ENCODE measurements at places on chromosomes 2 and 18.

DNA sequence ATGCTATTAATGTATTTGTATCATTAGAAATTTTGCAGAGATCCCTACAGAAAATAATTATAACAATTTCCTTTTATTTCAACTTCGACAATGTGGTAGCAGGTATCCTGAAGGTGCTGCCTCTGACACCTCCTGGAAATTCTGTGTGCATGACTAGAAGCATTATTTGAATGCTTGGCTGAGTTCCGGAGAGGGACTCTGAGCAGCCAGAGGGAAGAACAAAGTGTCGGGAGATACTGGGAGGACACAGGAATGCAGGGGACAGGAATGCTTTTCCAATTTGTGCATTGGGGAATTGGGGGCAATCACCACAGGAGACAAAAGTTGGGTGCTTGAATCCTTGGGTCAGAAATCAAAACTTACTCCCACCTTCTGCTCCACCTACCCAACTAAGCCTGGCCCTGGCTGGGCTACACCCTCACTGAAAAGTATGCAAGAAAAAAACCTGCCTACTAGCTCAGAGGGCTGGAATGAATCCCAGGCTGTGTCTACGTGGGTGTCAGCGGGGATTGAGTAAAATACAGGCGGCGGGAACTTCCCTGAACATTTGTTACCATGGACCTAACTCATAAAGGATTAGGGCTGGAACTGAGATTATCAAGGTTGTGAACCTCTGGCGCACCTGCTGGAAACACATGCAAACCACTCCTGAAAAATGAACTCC lies 299.3 kb downstream of the SOX11 start:
- no peak for DNase-seq

- no peak for DNase-seq
Measured at GRCh38 chr2:101698844-101699754, 1.6 kb downstream of the MAP4K4 start.

DNA sequence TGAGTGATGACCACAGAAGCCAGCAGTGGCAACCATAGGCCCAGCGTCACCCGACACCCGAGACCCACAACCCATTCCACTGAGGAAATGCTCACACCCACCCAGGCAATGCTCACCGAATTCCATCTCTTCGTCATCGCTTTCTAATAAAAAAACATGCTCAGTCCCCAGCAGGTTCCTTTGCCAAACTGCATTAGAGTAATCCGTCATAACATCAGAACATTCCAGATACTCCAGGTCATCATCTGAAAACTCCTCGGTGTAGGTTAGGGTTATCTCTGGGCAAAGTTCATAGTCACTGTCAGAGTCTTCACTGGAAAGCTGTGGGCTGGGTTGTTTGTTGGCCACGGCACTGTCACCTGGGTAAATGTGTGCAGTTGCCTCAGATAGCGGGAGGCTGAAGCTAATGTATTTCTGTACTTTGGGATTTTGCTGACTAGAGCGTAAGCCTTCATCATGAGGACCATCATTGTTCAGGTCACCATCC lies 49.3 kb downstream of the ALPK2 start:
- no peak for DNase-seq

- DNase-seq, result no peak
Measured at GRCh38 chr2:216478151-216478550, 20.5 kb upstream of the RPL37A start.

GRCh38 chr2:45755585-45756335 lies 104.3 kb downstream of the PRKCE start:
- DNase-seq, result no peak

DNA sequence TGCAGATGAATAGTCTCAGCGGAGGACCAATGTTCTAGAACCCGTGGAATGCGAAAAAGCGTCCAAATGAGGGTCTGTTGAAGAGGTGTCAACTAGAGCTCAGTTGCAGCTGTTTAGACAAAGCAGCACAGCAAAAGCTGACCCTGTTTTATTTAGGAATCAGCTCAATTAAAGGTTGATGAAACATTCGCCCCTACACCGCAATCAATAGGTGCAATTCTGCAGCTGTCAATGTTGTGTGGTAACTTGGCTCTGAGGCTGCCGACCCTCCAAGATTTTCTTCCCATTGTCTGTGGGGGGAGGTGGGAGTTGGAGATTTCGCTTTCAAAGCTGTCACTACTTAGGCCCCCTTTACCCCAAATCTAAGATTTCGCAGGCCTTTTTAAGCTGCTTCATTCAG lies 330.0 kb downstream of the ETAA1 start:
- DNase-seq, result no peak

- no peak for DNase-seq
Measured at GRCh38 chr2:217418544-217418943, 558.7 kb upstream of the TNP1 start.

DNA sequence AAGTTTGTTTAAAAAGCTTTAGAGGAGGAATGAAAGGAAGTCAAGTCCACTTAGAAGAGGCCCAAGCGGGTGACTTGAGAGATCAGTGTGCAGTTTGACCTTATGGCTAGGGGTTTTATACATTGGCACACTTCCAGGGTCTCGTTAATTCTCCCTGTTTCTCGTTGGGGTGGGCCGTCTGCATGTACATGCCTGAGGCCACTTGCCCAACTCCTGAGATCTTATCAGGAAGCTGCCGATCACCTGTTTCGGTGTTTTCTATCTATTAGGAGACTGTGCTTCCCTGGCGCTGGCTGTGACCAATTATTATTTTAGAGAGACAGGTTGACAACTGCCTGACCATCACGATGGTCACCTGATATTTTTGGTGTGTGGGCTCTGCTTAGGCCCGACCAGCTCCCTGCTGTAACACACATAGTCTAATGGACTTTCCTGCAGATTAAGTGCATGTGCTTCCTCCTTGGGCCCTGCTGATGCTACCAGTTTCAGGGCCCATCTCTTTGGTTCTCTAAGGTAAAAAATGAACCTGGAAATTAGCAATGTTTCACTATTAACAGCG lies 31.0 kb upstream of the MSH6 start:
- no peak for DNase-seq

GRCh38 chr18:65754121-65754520 lies 3.3 kb downstream of the CDH7 start:
- DNase-seq, result no peak

DNA sequence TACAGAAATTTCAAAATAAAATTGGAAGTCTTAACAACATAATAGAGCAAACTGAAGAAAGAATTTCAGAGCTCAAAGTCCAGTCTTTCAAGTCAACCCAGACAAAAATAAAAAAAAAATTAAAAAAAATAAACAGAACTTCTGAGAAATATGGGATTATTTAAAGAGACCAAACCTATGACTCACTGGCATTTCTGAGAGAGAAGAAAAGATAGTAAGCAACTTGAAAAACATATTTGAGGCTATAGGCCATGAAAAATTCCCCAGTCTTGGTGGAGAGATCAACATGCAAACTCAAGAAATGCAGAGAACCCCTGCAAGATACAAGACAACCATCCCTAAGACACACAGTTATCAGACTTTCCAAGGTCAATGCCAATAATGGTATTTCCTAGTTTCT lies 167.4 kb downstream of the RNF144A start:
- no peak for DNase-seq

DNA sequence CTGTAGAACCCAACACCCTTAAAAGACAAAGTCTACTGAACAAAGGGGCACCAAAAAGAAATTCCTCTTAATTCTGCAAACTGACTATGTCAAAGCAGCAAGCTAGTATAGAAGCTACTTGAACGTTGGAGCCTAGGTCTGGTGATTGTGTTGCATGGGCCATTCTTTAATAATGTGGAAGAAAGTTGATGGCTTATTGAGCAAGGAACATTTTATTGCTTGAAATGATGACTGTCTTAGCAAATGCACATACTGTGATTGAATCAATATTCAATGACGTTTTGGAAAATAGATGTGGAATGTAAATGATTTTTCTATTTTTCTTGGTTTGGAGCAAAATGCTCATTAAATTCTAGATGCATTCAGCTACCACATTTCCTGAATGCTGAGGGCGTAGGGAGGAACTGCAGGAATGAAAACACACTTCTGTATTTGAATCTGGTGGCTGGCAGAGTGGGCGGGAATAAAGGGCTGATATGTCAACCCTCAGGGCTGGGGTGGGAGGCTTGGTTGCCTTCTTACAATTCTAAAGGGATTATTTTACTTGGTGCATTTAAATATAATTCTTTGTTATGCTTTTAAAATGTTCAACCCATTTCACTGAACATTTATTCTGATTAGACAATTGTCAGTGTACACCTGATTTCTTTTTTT lies 26.5 kb downstream of the MYO3B start:
- no peak for DNase-seq

GRCh38 chr2:242056785-242057184 lies 187.3 kb downstream of the RTP5 start:
- no peak for DNase-seq

GRCh38 chr2:20677301-20678085 lies 10.5 kb downstream of the GDF7 start:
- DNase-seq, result no peak

- no peak for DNase-seq
Measured at GRCh38 chr2:122681626-122682025, 926.2 kb downstream of the TSN start.

DNA sequence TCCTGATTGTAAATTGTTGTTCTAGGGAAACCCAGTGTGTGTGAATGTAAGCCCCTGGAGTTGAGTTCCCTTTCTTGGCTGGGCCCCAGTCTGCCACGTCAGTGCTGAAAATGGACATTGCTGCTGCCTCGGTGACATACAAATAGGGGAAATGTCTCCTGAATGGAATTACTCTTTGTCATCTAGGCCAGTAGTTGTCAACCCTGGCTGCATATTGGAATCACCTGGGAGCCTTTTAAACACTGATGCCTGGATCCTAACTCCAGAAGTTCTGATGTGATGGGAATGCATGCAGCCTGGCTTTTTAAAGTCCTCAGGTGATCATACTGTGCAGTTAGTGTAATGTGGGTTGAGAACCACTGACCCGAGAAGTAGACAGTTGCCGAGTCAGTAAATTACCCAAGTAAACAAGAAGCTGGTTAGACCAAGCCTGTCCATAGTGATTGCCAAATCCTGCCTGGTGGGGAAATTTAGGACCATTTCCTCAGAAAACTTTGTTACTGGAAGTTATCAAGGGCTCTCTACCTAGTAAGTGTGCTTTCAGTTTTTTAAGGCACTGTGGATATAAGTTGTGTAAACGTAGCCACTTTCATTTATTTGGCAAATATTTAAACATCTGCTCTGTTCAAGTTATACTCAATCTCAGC lies 27.6 kb upstream of the IL1R1 start:
- no peak for DNase-seq

GRCh38 chr2:119028327-119029174 lies 86.6 kb downstream of the MARCO start:
- no peak for DNase-seq

DNA sequence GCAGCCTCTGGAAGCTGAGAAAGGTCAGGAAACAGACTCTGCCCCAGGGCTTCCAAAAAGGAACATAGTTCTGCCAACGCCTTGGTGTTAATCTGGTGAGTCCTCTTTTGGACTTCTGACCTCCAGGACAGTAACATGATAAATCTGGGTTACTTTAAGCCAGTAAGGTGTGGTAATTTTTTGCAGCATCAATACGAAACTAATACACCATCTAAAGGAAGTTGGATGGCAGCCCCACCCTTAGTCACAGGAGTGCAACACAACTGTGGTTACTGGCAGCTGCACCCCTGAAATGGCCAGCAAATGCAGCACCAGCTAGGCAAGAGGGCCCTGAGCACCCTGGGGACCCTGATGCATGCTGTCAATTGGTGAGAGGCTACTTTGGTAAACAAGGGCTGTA lies 25.8 kb downstream of the CREG2 start:
- DNase-seq, result no peak

DNA sequence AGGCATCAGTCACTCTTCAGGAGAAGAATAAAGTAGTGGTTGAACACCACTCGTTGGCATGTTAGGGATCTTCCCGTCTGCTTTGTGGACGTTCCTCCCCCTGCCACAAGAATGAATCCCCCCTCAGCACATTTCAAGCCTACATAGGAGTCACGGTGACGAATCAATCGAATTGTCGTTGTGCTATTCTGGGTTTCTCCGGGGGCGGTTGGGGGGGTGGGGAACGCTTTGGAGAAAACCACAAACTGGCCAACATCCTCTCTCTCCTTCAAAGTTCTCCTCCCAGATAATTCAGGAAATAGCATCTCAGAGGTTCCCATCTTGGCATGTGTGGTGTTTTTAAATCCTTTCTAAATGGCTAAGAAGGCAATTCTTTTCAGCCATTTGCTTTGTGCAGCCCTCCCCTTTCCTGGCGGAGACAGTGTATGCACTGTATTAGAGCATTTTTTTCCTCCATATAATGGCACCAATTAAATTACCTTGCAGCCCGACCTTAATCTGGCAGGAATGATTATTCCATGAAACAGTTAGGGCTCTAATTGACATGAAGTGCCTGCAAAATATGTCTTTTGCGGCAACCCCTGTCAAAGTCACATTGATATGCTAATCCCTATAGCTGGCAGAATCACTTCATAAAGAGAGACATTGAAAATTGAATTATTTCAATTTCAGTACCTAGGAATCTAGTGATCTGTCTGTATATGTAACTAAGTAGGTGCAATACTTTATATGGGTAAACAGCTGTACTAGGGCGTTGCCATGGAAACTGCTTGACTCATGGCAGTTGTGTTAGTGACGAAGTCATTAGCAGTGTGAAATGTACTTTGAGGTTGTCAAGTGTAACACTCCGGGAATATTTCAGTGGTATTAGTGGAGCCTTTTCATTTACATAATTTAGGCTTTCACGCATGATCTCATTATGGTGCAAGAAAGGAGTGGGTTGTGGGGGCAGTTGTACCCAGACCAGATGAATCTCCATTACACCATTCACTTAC lies 323.4 kb upstream of the SLC14A2 start:
- no peak for DNase-seq

- DNase-seq, result no peak
Measured at GRCh38 chr18:74450626-74451025, 6.5 kb downstream of the DIPK1C start.

DNA sequence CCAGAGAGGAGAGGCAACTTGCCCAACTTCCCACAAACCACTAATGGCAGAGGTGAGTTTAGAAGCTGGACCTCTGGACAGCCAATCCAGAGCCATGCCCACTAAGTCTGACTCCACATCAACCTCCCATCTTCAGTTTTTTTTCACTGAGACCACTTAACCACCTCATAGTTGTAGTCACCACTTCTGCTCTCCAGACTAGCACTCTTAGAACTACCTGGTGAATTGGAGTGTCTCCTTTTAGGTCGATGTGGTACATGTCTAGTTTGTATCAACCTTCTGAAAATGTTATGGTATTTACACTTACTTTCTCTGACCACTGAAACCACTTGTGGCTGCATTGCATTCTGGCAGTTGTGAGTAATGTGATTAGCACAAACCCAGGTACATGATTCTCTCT lies 743.6 kb upstream of the FANCL start:
- DNase-seq, result no peak

All from stimulated activated CD8-positive, alpha-beta memory T cell treated with anti-CD3 and anti-CD28 coated beads, Interleukin-4, amount 100 ng/mL, for 1 hour (primary cell).